Putamen (tissue), 1 donor: ENCODE measurements at places on chromosomes 1 and 21.

DNA sequence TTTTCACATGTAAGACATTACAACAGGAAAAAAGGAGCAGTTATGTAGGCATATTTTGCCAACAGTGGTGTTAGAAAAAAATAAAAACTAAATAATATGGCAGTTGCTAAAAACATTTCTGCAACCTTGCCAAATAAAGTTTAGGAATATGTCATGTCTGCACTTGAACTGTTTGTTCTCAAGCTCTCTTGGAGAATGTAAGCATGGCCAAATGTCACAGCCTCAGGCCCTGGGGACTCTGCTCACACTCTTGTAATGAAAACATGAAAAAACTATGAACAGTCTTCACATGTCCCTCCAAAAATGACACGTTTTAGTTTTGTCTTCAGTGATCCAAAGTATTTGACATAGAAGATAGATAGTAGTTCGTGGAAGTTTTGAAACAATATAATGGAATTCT, 753.3 kb downstream of the LTN1 start:
- DNase-seq: no peak

- DNase-seq: no peak
These were observed 2.1 kb downstream of the SLAMF8 start for GRCh38 chr1:159828581-159829272.

GRCh38 chr1:87224201-87224600, 104.5 kb upstream of the LMO4 start:
- no peak for DNase-seq

DNA sequence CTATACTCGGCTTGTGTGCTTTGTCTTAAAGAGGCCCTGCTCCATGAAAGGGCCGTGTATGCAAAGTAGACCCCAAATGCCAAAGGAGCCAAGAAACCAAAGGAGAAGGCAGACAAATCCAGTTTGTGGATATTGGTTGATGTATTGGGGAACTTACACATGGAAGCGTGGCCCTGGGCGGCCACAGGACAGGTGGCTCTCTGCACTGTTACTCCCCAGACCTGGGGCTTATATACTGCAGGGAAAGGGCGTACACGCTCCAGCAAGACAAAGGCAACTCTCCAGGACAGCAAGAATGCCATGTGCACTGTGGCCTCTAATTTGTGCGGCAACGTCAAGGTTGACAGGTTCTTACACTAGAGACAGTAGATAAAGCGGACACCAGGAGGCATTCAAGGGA, 24.8 kb downstream of the RSPH1 start:
- DNase-seq: no peak

GRCh38 chr1:214331827-214332423, 51.0 kb downstream of the SMYD2 start:
- no peak for DNase-seq

- DNase-seq: no peak
These were observed 42.2 kb upstream of the TRABD2B start for GRCh38 chr1:48039088-48040054.
